NCI-H2081 treated with DMSO at 0.1 percent for 48 hours (cell line): ENCODE measurements at places on chromosomes 1 and 21.
A peak's percentile ranks its signal among the peaks of the same experiment; 100 is the strongest.

- no peak for DNase-seq
These were observed 2.1 kb downstream of the F3 start for GRCh38 chr1:94539496-94539895.

GRCh38 chr1:20096840-20097447 is 22.4 kb downstream of the PLA2G2D start:
- DNase-seq = no peak

DNA sequence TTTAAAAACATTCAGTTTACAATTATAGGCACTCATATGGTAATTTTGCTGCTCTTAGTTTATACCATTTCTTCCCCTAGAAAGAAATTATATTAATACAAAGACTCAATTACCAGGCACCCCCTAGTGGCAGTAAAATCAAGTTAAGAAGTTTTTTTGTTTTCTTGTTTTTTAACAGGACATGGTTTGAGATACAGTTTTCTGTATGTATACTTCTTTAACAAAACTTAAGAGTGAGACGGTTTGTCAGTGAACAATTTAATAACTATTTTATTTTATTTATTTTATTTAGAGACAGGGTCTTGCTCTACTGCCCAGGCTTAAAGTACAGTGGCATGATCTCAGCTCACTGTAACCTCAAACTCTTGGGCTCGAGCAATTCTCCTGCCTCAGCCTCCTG is 224.6 kb downstream of the FAF1 start:
- DNase-seq = no peak

DNA sequence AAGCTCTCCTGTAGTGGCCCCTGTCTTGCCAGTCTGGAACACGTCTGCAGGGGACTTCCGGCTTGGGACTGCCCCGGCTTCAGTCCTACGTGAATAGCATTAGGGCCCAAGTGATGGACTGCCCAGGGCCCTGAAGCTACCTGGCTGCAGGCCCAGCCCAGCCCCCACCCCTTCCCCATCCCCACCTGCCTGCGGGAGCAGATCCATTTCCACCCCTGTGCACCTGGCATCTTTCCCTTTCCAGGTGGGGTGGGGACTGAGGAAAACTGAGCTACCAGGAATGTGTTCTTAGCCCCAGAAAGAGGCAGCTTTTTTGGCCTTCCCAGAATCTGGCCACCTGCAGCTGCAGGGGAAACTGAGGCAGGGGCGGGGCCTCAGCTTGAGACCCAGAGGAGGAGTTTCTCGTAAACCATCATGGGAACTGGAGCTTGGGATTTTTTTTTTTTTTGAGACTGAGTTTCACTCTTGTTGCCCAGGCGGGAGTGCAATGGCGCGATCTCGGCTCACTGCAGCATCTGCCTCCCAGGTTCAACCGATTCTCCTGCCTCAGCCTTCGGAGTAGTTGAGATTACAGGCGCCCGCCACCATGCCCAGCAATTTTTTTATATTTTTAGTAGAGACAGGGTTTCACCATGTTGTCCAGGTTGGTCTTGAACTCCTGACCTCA is 3.2 kb downstream of the EDN2 start:
- no peak for DNase-seq

DNA sequence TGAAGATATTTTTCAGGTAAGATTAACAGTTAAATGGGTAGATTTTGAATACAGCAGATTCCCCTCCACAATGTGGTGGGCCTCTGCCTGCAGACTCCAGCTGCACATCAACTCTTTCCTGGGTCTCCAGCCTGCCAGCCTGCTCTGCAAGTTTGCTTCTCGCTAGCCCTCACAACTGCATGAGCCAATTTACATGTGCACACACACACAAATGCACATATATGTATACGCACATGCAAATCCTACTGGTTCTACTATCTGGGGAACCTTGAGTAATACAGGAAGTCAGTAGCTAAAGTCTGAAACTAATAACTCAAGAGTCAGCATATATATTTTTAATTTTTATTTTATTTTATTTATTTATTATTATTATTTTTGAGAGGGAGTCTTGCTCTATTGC is 34.8 kb upstream of the QSOX1 start:
- no peak for DNase-seq

DNA sequence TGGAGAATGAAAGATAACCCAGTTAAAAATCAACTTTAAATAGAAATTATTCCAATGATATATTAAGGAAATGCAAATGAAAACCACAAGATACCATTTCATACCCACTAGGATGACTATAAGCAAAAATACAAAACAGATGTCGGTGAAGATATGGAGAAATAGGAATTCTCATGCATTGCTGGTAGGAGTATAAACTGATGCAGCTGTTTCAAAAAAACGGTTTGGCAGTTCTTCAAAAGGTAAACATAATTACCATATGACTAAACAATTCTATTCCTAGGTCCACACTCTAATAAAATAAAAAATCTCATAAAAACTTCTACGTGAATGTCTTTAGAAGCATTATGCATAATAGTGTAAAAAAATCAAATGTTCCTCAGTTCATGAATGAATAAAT is 763.3 kb upstream of the BRINP3 start:
- no peak for DNase-seq

DNA sequence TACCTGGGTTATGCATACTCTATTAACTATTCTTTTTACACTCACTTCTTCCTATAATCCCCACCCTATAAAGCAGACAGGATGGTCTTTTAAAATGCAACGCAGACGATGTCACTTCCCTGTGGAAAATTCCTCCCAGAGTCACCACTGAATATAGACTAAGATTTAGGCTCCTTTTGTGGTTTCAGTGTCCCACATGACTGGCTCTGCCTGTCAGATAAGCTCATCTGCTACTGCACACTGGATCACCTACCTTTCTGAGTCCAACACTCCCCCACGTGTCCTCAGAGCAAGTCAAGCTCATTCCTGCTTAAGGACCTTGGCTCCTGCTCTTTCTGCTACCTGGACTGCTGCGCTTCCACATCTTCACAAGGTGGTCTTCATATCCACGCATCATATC is 73.0 kb upstream of the SIPA1L2 start:
- DNase-seq = no peak

DNA sequence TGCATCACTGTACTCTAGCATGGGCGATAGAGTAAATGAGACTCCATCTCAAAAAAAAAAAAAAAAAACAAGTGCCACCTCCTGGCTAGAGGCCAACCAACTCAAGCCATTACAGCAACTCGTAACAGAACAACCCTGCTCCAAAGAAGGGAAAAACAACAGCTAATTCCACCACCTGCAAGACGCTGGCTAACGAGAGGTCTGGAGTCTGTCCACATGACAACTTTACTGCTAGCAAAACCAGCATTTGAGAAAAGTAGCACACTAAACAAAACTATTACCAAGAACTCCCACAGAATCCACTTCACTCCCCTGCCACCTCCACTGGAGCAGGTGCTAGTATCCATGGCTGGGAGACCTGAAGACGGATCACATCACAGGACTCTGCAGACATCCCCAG is 24.1 kb upstream of the EGLN1 start:
- no peak for DNase-seq

- no peak for DNase-seq
These were observed 17.9 kb upstream of the ZBTB21 start for GRCh38 chr21:42027822-42028765.

- DNase-seq = no peak
These were observed 81.6 kb upstream of the ACTL8 start for GRCh38 chr1:17673329-17674072.

GRCh38 chr1:188931506-188931905 is 1546.2 kb downstream of the BRINP3 start:
- DNase-seq = no peak

DNA sequence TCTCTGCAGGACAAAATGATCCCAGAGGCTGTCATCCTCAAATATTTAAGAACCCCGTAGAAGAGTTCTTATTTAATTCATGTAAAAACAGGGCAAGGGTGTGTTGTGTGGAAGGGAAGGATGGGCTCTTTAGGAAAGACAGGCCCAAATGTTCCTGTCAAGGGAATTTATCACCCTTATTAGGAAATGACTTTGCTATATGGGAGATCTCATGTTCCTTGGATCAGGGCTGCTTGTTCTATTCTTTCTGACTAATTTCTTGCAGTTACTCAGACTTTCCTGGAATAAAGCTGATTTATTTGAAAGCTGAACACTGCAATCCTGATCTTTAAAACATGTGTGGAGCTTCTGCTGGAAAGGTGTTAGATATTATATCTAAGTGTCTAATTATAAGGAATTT is 72.8 kb downstream of the SELENOF start:
- DNase-seq = no peak

DNA sequence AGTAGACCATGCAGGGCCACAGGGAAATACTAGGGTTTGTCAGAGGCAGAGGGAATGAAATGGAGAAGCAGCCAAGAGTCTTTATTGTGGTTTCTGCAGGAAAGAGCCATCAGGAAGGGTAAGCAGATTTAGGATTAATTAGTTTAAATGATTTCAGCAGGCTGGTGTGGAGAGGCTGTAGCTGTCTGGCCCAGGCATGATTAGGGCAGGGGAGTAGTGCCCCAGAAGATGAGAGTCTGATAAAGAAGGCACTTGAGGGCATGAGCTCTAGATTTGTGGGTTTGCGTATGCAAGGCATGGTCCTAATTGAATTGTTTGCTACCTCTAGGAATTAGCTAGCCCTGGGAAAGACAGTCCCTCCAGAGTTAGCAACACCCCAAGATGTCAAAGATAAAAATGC is 484.6 kb upstream of the PLXNA2 start:
- DNase-seq = no peak

DNA sequence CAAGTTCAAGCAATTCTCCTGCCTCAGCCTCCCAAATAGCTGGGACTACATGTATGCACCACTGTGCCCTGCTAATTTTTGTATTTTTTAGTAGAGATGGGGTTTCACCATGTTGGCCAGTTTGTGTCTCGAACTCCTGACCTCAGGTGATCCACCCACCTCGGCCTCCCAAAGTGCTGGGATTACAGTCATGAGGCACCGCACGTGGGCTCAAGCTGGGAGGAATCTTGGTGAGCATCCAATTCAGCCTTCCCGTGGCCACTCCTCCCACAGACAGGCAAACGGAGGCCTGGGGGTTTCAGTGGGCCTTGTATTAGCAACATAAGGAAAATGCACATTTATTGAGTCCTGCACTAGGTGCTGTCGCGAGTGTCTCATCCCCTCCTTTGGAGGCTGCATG is 24.5 kb upstream of the VWA5B1 start:
- no peak for DNase-seq

- DNase-seq = no peak
These were observed 80.8 kb downstream of the S1PR1 start for GRCh38 chr1:101317590-101317989.

DNA sequence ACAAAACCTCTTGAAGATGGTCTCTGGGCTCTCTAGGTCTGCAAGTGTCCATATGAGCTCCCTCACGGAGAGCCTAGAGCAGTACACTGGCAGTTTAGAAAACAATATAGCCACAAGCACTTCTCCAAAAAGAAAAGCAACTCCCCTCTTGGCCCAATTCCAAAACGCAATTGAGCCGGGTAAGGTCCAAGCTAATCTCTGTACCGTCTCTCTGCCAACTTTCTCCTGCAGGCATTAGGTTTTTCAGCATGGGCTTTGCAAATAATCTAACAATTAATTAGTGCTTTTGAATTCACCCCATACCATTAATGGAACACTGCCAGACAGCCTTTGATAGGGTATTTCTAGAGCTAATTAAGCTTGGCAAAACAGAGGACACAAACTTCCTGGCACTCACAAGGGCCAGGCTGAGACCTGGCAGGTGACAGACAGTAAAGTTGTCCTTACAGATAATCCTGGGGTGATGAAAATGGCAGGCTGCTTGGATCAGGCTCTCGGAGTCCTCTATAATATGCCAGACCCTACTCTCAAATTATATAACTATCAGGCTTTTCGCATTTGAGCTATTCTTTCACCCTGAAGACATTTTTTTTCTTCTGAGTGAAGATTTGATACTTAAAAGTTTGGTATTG is 39.8 kb downstream of the TGFBR3 start:
- DNase-seq = peak; percentile 79

DNA sequence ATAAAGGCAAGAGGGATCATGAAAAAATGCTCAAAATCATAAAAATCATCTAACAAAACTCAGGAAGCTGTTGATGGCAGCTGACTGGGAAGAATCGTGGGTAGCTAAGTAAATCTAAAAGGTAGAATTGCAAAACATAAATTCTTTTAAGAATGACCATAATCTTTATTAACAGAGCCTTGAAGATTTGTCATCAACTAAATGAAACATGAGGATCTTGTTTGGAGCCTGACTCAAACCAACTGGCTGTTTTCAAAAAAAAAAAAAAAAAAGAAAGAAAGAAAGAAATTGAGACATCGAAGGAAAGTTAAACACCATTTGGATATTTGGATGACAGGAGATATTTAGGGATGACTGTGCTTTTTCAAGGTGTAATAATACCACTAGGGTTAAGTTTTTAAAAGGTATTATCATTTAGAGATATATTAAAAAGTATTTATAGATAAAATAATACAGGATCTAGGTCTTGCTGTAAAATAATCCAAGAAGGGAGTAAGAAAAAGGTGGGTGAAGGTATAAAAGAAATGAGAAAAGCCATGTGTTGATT is 48.6 kb downstream of the CD34 start:
- no peak for DNase-seq

GRCh38 chr1:190588424-190588823 is 110.8 kb upstream of the BRINP3 start:
- no peak for DNase-seq

DNA sequence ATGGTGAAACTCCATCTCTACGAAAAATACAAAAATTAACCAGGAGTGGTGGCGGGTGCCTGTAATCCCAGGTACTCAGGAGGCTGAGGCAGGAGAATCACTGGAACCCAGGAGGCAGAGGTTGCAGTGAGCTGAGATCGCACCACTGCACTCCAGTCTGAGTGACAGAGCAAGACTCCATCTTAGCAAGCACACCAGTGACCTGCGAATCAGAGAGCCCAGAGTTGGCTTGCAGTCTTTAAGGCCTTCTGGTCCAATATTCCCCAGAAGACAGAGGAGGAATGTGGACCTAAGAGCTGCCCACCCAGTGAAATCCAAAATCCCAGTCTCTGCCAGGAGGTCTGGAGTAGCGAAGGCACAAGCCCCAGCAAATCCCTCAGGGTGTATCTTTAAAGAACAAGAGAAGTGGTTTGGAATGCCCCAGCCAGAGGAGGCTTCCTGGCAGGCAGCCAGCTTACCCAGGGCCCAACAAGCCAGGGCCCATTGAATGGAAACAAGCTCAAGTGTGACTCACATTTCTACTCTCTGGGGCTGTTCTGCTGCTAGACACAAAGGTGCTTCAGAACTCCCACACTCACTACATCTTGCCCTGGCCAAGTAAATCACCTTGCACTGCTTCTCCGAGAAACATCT is 23.9 kb downstream of the GPR161 start:
- no peak for DNase-seq

- no peak for DNase-seq
These were observed 161.0 kb downstream of the DHRS3 start for GRCh38 chr1:12456979-12457378.

DNA sequence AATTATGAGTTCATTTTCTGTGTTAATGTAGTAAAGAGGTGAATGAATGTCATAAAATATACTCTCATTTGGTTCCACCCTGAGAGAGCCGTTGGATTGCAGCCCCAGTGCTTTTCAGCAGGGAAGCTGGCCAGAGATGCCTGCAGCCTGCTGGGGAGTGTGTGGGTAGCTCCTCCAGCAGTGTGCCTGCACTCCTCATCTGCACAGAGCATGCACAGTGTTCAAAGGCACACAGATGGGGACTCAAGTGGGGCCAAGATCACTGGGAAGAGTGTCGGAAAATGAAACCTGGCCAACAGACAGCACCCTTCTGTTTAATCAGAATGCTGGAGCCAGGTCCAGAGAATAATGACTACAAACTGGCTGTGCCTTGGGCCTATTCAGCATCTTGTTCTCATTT is 206.8 kb downstream of the ST6GALNAC3 start:
- no peak for DNase-seq

- no peak for DNase-seq
These were observed 163.0 kb downstream of the ASTN1 start for GRCh38 chr1:177001556-177001955.
